ENCODE measurements at places on chromosomes 13 and 19. TPM values are rescaled to one million over a fixed set of nuclear protein-coding genes. Genes with fewer than 3 reads are reported as not detected.

DNA sequence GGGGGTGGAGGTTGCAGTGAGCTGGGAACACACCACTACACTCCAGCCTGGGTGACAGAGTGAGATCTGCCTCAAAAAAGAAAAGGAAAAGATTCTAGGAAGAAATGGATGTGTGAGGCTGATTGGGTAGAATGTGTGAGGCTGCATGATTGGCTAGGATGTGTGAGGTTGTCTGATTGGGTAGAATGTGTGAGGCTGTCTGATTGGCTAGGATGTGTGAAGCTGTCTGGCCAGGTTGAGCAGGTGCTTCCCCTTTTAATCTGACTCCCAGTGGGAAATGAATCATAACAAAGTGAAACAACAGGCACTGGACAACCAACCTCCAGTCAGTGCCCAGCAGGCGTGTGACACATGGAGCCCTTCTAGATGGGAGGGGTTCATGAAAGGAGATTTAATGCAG lies 14.7 kb downstream of the C13orf46 start:
- DNase-seq = peak; percentile 26

- DNase-seq = no peak
Measured at GRCh38 chr19:47490031-47490430, 6.0 kb upstream of the KPTN start.

DNA sequence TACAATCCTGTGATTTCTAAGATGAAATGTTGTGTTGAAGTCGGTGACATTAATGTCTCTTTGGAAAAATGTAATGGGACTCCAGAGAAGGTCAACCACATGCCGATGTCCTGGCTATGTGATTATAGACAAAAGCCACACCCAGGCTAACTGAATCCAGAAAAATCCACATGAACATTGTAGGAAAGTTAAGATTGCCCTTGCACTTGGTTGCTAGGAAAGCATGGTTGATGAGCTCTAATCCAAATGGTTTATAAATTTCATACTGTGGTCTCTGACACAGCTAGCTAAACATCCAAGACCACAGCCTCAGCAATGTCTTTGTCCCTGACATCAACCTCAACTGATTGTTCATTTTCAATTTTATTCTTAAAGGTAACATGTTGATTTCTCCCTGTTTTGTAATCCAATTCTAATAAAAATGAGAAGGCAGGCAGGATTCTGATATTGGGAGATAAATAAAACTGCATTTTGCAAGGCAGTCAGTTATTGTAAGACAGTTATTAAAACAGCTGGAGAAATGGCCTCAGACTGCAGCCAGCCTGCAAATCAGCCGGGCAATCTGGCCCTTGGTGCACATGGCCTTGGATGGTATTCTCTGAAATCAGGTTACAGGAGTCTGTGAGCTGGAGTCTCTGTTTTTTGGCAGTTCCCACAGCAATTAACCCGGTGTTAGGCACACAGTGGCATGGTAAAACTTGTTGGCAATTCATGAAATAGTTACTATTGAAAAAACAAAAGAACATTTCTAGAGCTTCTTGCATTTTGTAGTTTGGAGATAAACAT lies 93.9 kb downstream of the STARD13 start:
- DNase-seq = peak; percentile 84

GRCh38 chr13:25692099-25692498 lies 320.3 kb downstream of the ATP8A2 start:
- DNase-seq = no peak

DNA sequence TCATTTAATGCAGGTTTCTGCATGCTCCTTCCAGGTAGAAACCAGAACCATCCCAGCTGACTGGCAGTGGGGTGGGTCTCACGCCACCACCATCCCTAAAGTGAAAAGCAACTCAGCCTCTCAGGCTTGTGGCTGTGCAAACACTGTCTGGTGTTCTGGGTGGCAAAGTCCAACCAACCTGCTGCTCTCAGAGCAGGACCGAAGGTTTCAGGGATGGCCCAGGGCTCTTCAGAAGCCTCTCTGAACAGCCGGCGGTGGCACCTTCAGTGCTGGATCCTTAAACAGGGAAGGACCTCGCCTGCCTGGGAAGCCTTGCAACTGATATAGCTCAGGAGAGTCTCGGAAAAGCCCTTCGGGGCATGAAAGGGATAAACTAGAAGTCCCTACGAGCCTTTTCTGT lies 100.8 kb downstream of the COL4A1 start:
- no peak for DNase-seq

DNA sequence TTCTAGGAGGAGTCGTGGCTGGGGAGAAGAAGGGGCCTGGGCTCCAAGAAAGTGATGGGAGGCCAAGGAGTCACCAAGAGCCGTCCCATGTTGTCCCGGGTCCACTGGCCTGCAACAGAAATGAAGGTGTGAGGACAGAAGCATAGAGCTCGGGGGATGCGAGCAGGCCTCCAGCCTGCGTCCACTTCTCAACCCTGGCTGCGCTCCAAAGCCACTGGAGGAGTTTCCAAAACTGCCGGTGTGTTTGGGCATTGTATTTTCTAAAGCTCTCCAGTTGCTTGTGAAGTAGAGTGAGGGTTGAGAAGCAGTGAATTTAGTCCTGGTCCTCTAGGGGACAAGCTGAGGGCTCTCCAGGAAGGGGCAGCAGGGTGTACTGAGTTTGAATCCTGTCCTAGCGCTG lies 13.0 kb downstream of the FFAR2 start:
- no peak for DNase-seq

- no peak for DNase-seq
Measured at GRCh38 chr13:27622881-27623280, 1.2 kb downstream of the POLR1D start.

GRCh38 chr13:42532561-42533335 lies 41.2 kb upstream of the TNFSF11 start:
- DNase-seq = no peak

GRCh38 chr13:76638882-76639281 lies 247.3 kb downstream of the KCTD12 start:
- DNase-seq = no peak

GRCh38 chr13:31267126-31267784 lies 67.5 kb downstream of the B3GLCT start:
- peak; percentile 80 for DNase-seq

- DNase-seq = no peak
Measured at GRCh38 chr19:39864118-39864517, 17.9 kb upstream of the FBL start.

GRCh38 chr13:110914331-110915056 lies 375 bp downstream of the ANKRD10 start:
- DNase-seq = no peak

DNA sequence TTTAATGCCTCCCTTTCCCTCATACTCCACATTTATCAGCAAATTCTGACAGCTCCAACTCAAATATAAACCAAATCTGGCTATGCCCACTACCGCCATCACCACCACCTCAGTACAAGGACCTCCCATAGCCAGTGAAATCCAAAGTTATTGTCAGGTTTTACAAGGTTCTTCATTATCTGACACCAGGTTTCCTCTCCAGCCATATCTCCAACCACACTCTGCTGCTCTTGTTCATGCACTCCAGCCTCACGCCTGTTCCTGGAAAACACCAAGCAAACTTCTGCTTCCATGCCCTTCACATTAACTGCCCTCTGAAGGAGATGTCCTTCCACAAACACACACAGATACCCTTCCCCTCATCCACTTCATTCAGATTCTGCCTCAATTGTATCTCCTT lies 102.2 kb upstream of the MIR17HG start:
- DNase-seq = no peak

GRCh38 chr19:55256562-55257460 lies 2.0 kb downstream of the PPP6R1 start:
- DNase-seq = no peak

- DNase-seq = no peak
Measured at GRCh38 chr13:57641051-57641450, 9.5 kb downstream of the PCDH17 start.

GRCh38 chr19:47381121-47381520 lies 32.0 kb downstream of the DHX34 start:
- no peak for DNase-seq

GRCh38 chr19:51108805-51109146 lies 567 bp upstream of the CTU1 start:
- DNase-seq = no peak

GRCh38 chr13:98595134-98595533 lies 18.2 kb upstream of the STK24 start:
- no peak for DNase-seq

- DNase-seq = peak; percentile 64
Measured at GRCh38 chr13:42883771-42884467, 102.5 kb downstream of the FAM216B start.

DNA sequence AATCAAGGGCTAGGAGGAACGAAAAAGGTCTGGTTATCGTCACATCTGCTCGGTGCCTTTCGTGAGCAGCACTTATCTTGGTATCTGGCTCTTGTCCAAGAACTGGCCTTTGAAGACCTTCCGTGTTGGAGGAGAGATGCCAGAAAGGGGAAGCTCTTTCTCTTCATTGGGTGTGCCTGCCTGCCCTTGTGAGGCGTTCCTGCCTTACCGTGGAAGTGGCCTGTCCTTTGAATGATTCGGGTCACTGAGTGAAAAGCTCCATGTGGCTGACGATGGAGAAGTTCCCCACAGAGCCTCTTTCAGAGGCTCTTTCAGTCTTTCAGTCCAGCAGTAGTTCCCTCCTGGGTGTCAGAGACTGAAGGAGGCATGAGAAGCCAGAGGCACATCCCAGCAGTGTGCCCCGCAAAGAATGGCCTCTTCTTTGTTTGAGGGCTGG lies 121.5 kb upstream of the SLC10A2 start:
- no peak for DNase-seq

DNA sequence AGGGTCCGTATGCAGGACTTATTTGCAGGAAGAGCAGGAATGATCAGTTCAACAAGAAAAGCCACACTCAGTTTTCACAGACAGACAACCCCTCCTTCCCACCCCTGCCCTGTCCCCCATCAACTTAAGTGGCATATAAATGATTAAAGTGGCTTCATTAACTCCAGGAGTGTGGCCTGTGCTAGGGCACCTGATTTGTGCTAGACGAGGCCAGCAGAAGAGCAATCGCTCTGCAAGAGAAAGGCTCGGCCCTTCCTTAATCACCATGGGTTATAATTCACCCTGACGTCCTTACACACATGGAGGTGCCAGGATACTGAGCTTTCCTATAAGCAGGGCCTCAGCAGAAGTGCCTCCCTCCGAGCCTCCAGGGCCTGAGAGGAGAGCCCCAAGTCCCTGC lies 14.6 kb downstream of the C19orf12 start:
- no peak for DNase-seq

GRCh38 chr19:54188215-54188871 lies 1.0 kb downstream of the MBOAT7 start:
- no peak for DNase-seq

GRCh38 chr19:19475849-19476828 lies 39.2 kb downstream of the TSSK6 start:
- DNase-seq = no peak

- DNase-seq = peak; percentile 54
Measured at GRCh38 chr13:23980160-23980551, 82.9 kb upstream of the C1QTNF9B start.

GRCh38 chr13:50588491-50589130 lies 254.9 kb downstream of the DLEU7 start:
- peak; percentile 8 for DNase-seq

Gene NXNL1
- not detected for total RNA-seq

Gene SOX1
- total RNA-seq = not detected

Gene KIR3DL2
- total RNA-seq = not detected

Gene CCDC122
- total RNA-seq = 8.2 TPM

Gene ENOX1
- total RNA-seq = 0.52 TPM

Gene AP1M2
- 2.0 TPM for total RNA-seq

Gene CYP4F2
- total RNA-seq = 1.9 TPM

Gene METTL21C
- total RNA-seq = not detected

Gene IL27RA
- total RNA-seq = 14.1 TPM

Gene CRX
- not detected for total RNA-seq

Measured in renal cortical epithelial cell (primary cell).